GM12891 (cell line): ENCODE measurements at places on chromosomes 2 and 18.

DNA sequence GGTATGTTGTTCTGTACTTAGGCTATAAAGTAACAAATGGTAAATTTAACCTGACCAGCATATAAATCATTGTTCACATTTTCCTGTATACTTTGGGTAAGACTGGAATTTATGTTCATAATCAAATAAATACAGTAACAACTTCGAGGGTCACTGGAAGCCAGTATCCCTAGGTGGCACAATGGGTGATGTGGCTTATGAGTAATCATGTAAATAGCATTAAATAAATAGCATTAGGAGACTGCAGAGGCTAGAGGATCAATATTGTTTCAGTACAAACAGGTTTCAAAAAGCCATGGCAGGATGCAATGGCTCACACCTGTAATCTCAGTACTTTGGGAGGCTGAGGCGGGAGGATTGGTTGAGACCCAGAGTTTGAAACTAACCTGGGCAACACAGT is 690.6 kb downstream of the SLC4A3 start:
- no peak for DNase-seq

- DNase-seq, result no peak
Measured at GRCh38 chr2:117983040-117983439, 30.8 kb downstream of the CCDC93 start.

DNA sequence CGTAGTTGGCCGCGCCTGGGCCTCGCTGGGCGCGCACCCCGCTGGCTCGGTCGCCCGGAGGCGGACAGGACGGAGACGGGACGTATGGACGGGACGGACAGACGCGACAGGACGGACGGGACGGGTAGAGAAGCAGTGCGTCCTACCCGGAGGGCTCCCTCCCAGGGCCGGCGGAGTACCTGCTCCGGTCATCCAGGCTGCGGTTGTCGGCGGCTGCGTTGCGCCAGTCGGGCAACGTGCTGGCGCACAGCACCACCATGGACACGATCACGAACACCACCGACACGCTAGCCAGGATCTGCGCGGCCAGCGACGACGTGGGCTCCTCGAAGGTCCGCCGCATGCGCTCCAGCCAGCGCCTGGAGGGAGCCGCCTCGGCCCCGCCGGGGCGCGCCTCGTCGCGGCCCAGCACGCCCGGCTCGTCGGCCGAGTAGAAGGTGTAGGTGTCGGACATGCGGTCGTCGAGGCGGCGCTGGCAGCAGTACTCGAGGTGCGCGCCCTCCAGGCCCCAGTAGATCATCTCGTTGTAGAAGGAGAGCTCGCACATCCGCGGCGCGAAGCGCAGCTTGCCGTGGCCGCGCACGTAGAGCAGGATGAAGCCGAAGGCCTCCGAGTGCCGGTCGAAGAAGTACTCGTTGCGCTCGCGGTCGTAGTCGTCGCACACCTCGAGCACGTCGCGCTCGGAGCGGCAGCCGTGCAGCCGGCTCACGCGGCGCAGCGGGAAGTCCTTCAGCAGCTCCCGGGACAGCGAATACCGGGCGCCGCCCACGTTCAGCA is 903 bp downstream of the KCNG3 start:
- DNase-seq, result no peak

DNA sequence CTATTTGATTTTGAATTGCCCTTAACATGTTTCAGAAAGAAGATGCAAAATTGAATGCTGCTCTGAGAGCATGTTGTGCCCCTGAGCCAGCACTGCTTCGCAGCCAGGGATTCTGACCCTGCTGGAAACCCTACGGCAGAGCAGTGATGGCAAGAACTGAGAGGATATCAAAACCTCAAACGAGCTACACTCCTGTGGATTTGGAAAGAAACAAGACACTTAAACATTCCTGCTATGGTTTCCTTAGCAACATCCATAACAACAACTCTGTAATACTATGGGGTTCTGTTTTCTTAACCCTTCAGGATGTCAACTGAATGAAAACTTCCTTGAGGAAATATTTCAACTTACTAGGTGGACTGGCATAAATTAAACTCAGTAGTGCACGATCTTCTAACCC is 649.1 kb downstream of the NYAP2 start:
- DNase-seq, result no peak

GRCh38 chr2:233638836-233639235 is 2.6 kb downstream of the UGT1A10 start:
- DNase-seq, result no peak

DNA sequence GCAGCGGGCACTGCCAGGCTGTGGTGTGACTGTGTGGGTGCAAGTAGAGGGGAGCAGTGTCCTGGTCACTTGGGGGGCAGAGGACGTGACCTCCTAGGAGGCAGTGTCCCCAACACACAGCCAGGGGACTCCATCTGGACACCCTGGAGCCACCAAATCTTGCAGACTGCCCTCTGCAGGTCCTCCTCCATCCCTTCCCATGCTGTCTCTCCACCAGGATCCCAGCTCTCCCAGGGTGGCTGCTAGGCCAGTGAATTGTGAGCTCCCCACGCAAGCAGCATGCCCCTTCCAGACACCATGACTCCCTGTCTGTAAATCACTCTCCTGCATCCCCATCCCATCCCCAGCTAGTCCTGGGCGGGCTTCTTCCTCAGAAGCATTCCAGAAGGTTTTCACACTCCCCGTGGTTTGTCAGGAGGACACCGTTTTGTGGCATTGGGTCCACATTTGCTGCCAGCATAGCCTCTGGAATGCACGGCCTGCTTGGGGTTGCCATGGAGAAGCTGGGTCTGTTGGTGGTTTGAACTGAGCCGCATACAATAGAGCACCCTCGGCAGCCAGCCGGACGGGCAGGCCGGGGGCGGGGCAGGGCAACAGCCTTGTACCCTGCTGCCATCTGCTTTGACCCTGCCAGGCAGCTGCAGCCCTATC is 210.7 kb downstream of the KLHL29 start:
- no peak for DNase-seq

- no peak for DNase-seq
Measured at GRCh38 chr2:198401644-198402043, 597.3 kb downstream of the PLCL1 start.
